ENCODE measurements at places on chromosomes 11 and 22.
A peak's percentile ranks its signal among the peaks of the same experiment; 100 is the strongest.

DNA sequence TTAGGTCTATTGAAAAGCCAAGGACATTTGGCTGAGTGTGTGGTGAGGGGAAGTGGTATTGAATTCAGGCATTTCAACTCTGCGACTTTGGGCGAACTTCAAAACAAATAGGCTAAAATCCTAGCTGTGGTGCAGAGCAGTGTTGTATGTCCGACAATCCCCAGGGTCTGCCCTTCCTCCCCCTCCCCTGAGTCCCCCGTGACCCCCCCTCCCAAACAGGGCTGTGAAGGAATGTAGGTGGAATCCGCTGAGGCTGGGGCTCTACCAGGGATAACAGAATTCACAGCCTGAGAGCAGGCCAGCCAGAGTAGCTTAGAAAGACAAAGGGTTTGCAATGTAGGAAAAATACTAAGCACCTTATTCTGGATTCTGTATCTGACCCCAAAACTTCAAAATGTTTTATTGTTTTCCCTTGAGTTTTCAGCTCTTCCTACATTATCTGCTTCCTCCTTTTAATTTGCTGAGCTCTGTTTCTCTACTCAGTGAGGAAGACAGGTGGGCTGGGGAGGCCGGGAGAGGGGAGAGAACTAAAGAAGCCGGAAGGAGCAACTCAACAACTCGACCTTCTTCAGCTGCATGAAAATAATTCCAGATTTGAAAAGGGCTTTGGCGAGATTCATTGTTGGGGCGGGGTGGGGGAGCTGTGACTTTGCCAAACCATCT, 315.2 kb downstream of the BLID start:
- peak; percentile 7 for DNase-seq

DNA sequence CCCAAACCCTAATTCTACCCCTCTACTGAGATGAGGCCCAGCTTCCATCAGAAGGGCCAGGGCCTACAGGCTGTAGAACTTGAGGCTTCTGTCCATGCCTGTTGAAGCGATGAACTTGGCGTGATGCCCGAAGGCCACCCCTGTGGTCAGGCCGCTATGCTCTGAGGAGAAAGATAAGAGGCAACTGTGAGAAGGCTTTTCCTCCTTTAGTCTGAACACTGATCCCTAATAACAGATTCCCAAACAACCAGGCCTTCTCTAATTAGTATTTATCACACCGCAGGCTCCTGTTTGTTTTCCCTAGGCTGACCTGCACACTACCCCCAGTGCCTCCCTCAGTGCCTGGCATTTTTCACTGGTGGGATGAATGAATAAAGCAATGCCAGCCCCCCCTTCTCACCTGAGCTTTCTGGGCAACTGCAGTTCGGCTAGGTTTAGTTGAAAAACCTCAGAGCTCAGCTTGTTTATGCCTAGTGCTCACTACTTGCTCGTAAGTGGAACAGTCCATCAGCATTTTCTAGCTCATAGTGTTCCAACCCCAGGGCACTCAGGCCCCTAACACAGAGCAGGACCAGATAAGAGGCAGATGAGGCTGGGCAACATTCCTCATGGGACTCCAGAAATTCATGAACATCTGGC, 15.2 kb downstream of the PRPF19 start:
- DNase-seq = no peak

DNA sequence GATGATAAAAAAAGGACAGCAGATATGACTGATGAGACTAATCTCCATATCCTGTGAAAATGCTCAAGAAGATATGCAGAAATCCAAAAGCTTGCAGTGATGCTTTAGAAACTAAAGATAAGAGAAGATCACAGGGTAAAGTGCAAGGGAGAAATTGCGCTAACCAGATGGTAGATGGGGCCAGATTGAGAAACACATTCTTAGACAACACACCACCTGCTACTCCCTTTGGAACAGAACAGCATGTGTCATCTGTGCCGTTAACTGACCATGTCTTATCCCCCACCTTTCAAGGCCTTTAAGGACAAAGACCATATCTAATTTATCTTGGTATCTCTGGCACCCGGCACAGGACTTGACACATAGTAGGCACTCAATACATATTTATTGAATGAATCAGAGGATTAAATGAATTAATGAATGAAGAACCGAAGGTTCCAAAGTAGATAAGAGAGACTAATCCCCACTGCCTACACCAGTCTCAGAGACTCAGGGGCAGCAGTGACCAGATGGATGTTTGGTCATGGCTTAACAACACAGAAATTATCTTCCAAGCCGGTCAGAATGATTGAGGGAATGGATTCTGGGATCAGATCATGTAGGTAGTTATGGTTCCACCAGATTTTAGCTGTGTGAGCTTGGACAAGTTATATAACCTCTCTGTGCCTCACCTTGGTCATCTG, 12.3 kb upstream of the P2RY2 start:
- DNase-seq = peak; percentile 73

GRCh38 chr11:17208257-17208999, 642 bp upstream of the PIK3C2A start:
- peak; percentile 74 for DNase-seq

GRCh38 chr11:44782478-44782877, 55.7 kb downstream of the TSPAN18 start:
- DNase-seq = no peak

GRCh38 chr22:35727436-35727835, 9.8 kb downstream of the APOL5 start:
- DNase-seq = peak; percentile 63

DNA sequence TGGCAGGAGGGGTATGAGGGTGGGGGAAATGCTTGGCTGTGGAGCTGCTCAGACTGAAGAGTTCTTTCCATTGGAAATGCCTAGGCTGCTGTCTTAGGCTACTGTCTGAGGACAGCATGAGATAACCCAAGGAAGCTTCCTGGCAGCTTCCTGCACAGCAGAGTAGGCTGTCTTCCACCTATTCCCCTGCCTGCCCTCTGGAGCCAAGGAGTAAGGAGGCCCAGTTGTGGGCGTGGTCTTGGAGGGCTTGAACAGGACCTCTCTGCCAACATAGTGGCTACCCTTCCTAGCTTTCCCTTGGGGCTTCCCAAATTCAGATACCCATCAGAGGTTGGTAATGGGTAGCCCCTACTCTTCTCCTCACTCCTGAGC, 25.9 kb downstream of the PHLDB1 start:
- no peak for DNase-seq

GRCh38 chr22:47049078-47049624, 286.7 kb downstream of the TBC1D22A start:
- no peak for DNase-seq

- peak; percentile 84 for DNase-seq
Observed at GRCh38 chr11:350723-351255, 18.5 kb upstream of the B4GALNT4 start.

DNA sequence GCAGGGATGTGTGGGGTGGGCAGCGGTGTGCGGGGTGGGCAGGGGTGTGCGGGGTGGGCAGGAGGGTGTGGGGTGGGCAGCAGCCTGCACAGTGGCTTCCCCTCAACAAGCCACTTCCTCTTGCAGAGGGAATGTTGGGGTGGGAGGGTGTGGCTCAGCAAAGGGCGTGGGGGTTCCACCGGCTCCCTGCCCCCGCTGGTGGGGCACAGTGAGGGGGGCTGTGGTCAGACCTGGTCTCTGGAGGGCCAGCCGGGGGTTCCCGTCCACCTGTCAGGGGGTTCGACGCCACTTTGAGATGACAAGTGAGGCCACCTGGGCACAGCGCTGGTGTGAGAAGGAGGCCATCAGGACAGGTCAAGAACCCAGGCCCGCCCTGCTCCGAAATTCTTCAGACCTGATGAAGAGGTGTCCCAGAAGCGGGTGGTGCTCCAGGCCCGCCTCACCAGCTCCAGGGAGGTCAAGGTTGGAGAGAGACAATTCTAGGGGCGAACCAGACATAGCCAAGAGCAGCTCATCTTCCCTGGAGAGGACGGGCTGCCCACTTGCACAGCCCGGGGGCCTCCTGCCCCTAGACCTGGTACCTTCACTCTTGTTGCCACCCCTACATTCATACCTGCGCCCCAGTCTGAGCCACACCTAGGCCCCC, 1.3 kb downstream of the C11orf21 start:
- DNase-seq = no peak

DNA sequence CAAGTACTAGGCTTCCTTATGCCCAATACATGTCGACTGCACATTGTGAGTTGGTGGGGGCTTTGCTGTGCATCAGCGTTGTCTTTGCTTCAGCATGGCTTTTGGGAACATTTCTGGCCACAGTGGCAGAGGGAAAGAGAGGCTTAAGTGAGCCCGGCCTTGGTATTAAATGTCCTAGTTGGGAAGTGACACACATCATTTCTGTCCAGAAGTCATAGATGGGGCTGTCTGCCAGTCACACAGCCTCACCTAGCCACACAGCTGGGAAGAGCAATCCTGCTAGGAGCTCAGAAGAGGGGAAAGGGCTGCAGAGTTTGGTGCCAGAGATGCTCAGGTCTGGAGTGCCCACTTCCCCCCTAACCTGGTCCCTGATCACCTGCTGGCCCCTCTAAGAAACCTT, 27.6 kb downstream of the TREH start:
- DNase-seq = no peak

GRCh38 chr11:3888876-3889275, 33.4 kb downstream of the STIM1 start:
- DNase-seq = no peak

DNA sequence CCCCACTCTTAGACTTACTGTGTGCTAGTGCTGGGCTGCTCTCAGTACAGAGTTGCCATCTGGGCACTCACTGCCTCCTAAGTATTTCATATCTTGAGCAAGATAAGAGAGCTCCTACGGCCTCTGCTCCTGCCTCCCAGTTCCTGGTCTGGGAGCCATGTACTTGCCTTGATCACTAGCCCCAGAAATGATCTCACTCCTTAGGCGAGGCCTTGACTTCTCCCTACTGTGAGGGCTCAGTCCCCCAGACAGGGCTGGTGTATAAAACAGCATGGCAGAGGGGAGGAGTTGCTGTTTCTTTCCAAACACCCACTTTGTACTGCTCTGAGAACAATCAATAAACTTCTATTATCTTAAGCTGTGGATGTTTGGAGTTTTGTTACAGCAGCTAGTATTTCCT, 47.4 kb upstream of the TP53I11 start:
- no peak for DNase-seq

DNA sequence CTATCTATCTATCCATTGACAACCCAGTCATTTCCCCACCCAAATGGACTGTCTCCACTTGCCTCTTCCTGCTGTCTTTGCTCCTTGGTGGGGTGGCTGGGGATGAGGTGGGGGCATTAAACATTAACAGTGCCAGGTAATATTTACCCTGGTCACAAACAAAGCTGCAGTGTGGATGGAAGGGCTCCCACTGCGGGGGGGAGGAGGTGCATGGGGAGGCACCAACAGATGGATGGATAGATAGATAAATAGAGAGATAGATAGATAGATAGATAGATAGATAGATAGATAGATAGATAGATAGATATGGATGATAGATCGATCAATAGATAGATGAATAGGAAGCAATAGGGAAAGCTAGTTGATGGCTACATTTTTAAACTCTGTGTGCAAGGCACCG, 2.3 kb upstream of the FXYD2 start:
- DNase-seq = no peak
